ENCODE measurements at places on chromosomes 11 and 22. TPM values are rescaled to one million over a fixed set of nuclear protein-coding genes. Genes with fewer than 3 reads are reported as not detected.
A peak's percentile ranks its signal among the peaks of the same experiment; 100 is the strongest.

OR8J3 gene
- total RNA-seq, result not detected

CNTF gene
- 2.9 TPM for total RNA-seq

CHADL gene
- 0.17 TPM for total RNA-seq

HBE1 gene
- total RNA-seq, result not detected

- peak within 1 kb of the TSS; percentile 74 for H3K27ac ChIP-seq
- H3K36me3 ChIP-seq, result no peaks in the 10 kb centered on the region
- DNase-seq, result peak; percentile 50
- peak within 1 kb of the TSS; percentile 71 for H3K4me3 ChIP-seq
- peaks cover 11% of the 10 kb centered on the region for H3K4me1 ChIP-seq
These were observed at the start of gene SLC37A2 for GRCh38 chr11:125062931-125063428. Gene SLC37A2 (plus strand): TSS chr11:125063305. CDS start chr11:125063368, 63 bp downstream.

DNA sequence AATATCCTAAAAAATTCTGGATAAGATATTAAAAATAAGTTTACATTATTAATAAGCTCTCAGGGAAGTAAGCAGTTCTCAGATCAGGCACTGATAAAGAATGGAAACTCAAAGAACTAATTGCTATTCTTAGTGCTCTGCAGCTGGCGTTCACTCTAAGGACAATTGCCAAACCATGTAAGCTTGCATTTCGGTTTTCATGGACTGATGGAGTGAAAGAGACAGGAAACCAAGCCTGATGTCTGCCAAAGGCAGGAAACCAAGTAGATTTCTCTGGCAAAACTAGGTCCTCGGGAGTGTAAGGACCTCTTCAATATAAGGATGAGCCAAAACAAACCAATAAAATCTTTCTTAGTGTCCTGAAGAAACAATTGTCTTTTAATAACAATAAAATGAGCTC, 355.2 kb downstream of the RAB38 start:
- no peaks in the 10 kb centered on the region for H3K4me1 ChIP-seq
- no peaks in the 10 kb centered on the region for H3K36me3 ChIP-seq
- no peak overlapping the region for H3K4me3 ChIP-seq
- H3K27ac ChIP-seq, result no peak overlapping the region
- no peaks in the 10 kb centered on the region for H3K27me3 ChIP-seq

DNA sequence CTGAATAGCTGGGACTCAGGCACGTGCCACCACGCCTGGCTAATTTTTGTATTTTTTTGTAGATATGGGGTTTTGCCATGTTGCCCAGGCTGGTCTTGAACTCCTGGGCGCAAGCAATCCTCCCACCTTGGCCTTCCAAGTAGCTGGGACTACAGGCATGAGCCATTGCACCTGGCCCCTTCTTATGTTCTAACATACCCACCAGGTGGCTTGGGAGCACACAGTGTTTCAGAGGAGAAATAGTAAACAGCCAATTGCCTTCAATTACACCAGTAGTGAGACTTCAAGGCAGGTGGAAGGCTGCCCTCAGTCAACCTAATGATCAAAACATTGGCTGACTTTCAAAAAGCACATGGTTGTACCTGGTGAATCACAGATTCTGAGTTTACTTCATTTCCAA, 167.2 kb downstream of the SWAP70 start:
- H3K36me3 ChIP-seq, result no peaks in the 10 kb centered on the region
- DNase-seq, result no peak
- H3K4me3 ChIP-seq, result no peak overlapping the region
- no peak overlapping the region for H3K27ac ChIP-seq

DNA sequence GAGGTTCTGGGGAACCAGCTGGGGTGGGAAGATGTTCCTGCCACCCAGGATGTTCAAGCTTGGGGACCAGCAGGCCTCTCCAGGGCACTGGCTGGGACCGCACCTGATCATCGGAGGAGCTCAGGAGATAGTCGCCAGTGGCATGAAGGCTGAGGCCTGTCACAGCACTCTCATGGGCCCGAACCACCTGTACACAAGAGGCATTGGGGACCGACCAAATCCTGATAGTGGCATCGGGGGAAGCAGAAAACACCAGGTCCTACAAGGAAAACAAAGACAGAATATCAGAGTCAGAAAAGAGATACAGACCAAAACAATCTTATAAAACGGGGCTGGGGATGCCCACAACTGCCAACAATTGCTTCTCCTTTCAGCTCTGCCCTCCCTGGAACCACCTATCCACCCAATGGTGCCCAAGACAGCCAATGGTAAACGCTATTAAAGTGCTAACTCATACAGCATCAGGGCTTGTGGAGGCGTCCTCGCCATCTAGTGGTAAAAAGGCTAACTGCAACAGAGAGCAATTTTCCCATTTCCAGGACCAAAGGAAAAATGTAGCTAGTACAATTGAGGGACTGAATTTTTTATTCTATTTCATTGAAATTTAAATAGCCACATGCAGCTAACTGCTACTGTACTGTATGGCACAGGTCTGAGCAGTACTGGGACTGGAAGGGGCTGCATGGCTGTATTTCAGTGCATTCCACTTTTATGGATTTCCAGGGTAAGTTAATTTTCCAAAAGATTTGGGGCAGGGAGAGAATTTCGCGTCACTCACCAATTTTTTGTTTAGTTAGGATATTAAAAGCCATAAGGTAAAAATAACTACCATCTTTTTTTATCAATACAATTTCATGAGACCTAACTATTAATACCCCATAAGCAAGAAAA, 7.1 kb downstream of the PRPF19 start:
- peaks cover 8% of the 10 kb centered on the region for H3K4me1 ChIP-seq
- no peaks in the 10 kb centered on the region for H3K27me3 ChIP-seq
- no peak overlapping the region for H3K4me3 ChIP-seq
- H3K36me3 ChIP-seq, result peaks cover 70% of the 10 kb centered on the region
- DNase-seq, result peak; percentile 26

DNA sequence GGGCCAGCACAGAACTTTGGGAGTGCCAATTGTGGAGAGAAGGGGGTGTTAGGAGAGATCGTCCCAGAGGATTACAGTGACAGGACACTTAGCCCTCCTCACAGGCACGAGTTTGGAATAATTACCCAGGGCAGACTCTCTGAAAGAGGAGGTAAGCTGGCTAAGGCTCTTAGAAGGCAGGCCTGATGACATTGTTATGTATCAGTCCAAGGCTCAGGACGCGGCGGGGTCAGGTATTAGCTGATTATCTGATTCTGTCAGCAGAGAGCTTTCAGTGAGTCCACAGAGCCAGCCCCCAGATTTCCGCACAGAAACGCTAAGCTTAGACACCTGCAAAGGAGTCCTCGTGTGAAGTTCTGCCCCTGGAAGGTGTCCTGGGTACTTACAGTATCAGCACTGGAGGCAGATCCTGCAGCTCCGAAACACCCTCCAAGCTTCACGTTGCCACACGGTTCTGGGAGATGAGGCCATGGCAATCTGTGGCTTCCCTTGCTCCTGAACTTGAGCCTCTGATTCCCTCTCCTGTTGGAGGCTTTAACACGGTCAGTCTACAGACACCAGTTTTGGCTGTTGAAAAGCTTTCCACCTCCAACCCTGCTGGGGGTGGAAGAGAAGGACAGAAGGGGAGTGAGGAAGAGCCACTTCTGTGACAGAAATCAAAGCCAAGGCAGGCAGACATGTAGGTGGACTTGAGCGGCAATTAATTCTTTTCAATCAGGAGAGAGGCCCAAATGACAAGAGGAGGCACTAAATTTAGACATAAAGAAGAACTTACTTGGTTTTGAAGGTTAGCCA, 123.6 kb upstream of the CADM1 start:
- H3K4me1 ChIP-seq, result no peaks in the 10 kb centered on the region
- no peak overlapping the region for H3K27ac ChIP-seq
- H3K4me3 ChIP-seq, result no peak overlapping the region
- no peaks in the 10 kb centered on the region for H3K36me3 ChIP-seq
- no peak for DNase-seq

DNA sequence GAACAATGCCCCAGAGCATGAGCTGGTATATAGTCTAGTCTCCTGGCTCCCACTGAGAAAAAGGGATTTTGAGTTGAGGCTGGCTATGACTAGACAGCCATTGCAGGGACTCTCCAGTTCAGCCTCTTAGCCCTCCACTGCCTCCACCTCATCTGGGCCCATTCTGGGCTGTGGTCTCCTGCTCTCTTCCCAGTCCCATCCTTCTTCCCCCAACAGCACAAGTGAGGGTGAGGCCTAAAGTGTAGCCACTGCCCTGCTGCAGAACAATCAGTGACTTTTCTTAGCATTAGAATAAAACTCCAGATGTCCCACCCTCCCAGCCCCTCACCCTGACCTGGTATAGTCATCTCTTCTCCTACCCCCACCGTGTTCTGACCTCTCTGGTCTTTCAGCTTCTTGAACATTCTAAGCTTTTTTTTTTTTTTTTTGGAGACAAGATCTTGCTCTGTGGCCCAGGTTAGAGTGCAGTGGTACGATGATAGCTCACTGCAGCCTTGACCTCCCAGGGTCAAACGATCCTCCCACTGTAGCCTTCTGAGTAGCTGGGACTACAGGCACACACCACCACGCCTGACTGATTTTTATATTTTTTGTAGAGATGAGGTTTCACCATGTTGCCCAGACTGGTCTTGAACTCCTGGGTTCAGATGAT, 4.3 kb downstream of the MED15 start:
- peak overlapping the region; percentile 46 for H3K27ac ChIP-seq
- H3K4me1 ChIP-seq, result peaks cover 63% of the 10 kb centered on the region
- no peak overlapping the region for H3K4me3 ChIP-seq
- peaks cover 58% of the 10 kb centered on the region for H3K36me3 ChIP-seq
- no peak for DNase-seq

DNA sequence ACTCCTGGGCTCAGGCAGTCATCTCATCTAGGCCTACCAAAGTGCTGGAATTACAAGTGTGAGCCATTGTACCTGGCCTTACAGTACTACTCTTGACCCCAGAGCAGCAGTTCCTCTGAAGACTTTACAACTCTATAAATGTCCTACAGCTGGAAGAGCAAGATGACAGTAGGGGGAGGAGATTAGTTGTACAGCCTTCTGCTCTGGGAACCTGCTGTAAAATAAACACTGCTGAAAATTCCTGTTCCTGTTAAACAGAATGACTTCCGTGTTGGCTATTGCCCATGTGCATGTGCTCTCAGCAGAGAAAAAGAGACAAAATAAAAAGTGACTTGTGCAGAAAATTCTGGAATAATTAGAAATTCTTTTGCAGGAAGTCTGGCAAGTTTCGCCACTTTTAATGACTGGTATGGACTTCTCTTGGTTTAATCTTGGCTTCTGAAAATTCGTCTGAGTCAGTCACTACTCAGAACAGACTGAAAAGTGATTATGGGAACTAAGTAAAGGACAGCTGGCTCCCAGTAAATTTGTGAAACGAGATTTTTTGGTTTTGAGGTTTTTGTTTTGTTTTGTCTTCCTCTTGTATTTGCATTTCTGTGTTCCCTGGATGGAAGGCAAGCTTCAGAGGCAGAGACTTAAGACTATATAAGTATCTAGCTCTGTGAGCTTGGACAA, 955.7 kb downstream of the DLG2 start:
- H3K27ac ChIP-seq, result no peak overlapping the region
- H3K36me3 ChIP-seq, result no peaks in the 10 kb centered on the region
- no peaks in the 10 kb centered on the region for H3K4me1 ChIP-seq
- no peaks in the 10 kb centered on the region for H3K27me3 ChIP-seq

DNA sequence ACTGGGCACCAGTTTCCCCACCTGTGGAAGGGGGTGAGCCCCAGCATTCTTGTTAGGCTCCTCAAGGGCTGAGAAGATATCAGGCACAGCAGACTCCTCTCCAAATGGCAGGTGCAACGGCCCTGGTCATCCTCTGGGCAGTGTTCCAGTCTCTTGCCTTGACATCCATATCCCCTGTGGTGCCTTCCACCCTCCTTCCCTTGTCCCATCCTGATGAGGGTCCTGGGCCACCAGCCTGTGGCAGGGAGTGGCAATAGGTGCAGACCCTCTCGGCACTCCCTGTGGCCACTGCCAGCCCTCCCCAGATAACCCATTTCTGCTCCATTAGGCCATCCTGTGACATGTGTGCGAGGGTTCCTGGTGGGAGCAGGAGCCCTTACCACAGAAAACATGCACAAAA, 78.8 kb upstream of the NECTIN1 start:
- no peak overlapping the region for H3K27ac ChIP-seq
- no peaks in the 10 kb centered on the region for H3K4me1 ChIP-seq
- H3K36me3 ChIP-seq, result no peaks in the 10 kb centered on the region
- H3K4me3 ChIP-seq, result no peak overlapping the region
- no peaks in the 10 kb centered on the region for H3K27me3 ChIP-seq

All from activated CD4-positive, alpha-beta T cell treated with anti-CD3 and anti-CD28 coated beads, Interleukin-2, amount 10 ng/mL, durations not matched to agents 7 days and 5 days (primary cell).